ENCODE measurements at places on chromosomes 2 and 18. TPM values are rescaled to one million over a fixed set of nuclear protein-coding genes. Genes with fewer than 3 reads are reported as not detected.
A peak's percentile ranks its signal among the peaks of the same experiment; 100 is the strongest.

GRCh38 chr2:160411167-160411566 lies 82.4 kb downstream of the RBMS1 start:
- DNase-seq = peak; percentile 49

GRCh38 chr18:2997846-2998564 lies 14.9 kb downstream of the LPIN2 start:
- DNase-seq = peak; percentile 25

DNA sequence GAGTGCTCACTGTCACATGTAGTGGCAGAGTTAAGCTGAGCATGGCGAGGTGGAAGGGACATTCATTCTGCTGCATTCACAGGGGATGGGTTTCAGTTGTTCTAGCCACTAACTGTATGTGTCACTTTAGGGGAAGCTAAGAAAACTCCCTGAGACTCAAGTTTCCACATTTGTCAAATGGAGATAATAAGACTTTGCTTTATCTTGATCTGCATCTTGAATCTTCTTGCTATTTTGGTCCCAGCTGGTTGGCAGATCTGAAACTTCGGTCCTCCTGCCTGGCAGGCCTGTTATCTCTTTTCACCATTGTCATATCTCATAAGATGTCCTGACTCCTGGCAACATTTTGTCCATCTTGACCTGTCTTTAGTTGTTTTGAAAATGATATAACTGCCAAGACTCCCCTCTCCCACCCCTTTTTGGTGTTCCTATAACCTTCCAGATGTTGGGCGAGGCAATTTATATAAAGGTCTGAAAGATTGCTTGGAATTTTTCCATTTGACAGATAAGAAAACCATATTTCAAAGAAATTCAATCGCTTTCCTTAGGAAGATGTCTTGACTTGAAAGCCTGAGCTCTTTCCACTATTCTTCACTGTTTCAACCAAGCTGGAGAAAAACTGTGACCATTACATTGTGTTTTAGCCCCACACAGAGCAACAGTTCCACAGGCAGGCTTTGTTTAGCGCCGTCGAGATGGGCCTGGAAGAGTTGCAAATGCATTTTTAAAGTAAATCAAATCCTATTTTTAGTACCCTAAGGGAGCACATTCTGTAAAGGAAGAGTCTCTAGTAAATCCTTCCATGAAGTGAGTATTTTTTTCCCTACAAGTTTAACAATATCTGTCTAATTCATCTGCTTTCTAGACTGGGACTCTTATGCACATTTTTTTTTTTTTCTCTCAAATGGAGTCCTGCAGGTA lies 33.4 kb downstream of the MYCN start:
- DNase-seq = no peak

The CFAP65 gene
- total RNA-seq = 0.27 TPM

DNA sequence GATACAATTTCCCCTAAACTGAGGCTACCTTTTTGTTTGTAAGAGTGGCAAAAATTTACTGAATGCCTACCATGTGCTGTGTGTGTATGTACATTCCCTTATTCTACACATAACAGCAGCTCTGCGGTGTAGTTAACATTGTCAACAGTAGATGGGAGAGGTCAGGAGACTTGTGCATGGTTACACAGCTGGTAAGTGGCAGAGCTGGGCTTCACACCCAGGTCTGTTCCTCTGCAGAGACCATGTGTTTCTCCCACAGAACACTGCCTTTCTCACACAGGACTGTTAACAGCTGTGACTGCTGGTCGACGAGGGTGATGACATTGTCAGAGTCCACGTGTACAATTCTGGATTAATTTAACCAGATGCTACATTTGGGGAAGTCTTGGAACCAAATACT lies 49.1 kb downstream of the EML6 start:
- DNase-seq = no peak

The TRIM43B gene
- 0.91 TPM for total RNA-seq

- no peak for DNase-seq
These were observed 11.2 kb downstream of the DBI start for GRCh38 chr2:119377993-119378345.

The RBM43 gene
- 4.8 TPM for total RNA-seq

The C1GALT1C1L gene
- total RNA-seq = not detected
